Tracheal epithelial cell (primary cell): ENCODE measurements at places on chromosomes 1 and 21. TPM values are rescaled to one million over a fixed set of nuclear protein-coding genes. Genes with fewer than 3 reads are reported as not detected.

Gene C1QTNF12
- 1.9 and 2.4 TPM in 2 replicates for total RNA-seq

Gene CASQ2
- total RNA-seq, result under 0.01 TPM in 1 of 2 replicates, not detected in the other

Gene SYPL2
- not detected in 2 replicates for total RNA-seq

Gene TRIM17
- total RNA-seq, result 2.2 and 2.6 TPM in 2 replicates

Gene FLG2
- total RNA-seq, result not detected in 2 replicates

Gene NCAM2
- under 0.01 and 1.5 TPM in 2 replicates for total RNA-seq

Gene FAM177B
- 0.21 TPM in 1 of 2 replicates, not detected in the other for total RNA-seq

Gene SLC45A1
- 0.24 and 0.85 TPM in 2 replicates for total RNA-seq

Gene HSD3B2
- not detected in 2 replicates for total RNA-seq

Gene FCRL5
- not detected in 2 replicates for total RNA-seq

Gene CNIH3
- total RNA-seq, result 1.7 TPM in 1 of 2 replicates, not detected in the other

Gene KCNQ4
- total RNA-seq, result 0.48 TPM in 1 of 2 replicates, not detected in the other

Gene ESPN
- total RNA-seq, result 14.5 and 17.3 TPM in 2 replicates

Gene ETV3
- total RNA-seq, result 12.8 and 14.1 TPM in 2 replicates

Gene LCK
- 0.24 TPM in 1 of 2 replicates, not detected in the other for total RNA-seq

Gene FMO3
- total RNA-seq, result not detected in 2 replicates

Gene CATSPERE
- 0.21 and 0.24 TPM in 2 replicates for total RNA-seq

Gene LRRC38
- total RNA-seq, result not detected in 2 replicates

Gene IBA57
- total RNA-seq, result 3.9 and 7.0 TPM in 2 replicates

Gene BATF3
- total RNA-seq, result 0.21 and 0.96 TPM in 2 replicates

Gene USP21
- total RNA-seq, result 5.8 and 8.7 TPM in 2 replicates

Gene MAP3K7CL
- 6.4 and 8.4 TPM in 2 replicates for total RNA-seq

Gene TSPAN2
- 3.4 TPM in 1 of 2 replicates, not detected in the other for total RNA-seq
